ENCODE measurements at places on chromosomes 3 and 15.

DNA sequence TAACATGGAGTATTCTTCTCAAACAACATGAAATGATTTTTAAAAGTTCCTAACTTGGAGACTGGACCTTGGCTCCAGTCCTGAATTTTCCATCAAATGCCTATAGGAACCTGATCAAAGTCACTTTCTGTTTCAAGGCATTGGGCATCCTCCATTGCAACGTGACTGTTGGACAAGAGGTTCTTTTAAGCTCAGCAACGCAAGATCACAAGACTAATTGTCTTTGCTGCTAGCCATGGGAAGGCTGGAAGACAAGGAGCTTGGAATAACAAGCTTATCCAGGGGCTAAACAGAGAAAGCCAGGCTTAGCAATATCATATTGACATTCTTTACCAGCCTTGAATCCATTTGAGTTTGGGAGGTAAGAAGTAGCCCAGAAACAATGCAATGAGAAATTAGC, 48.3 kb downstream of the SST start:
- DNase-seq = no peak

DNA sequence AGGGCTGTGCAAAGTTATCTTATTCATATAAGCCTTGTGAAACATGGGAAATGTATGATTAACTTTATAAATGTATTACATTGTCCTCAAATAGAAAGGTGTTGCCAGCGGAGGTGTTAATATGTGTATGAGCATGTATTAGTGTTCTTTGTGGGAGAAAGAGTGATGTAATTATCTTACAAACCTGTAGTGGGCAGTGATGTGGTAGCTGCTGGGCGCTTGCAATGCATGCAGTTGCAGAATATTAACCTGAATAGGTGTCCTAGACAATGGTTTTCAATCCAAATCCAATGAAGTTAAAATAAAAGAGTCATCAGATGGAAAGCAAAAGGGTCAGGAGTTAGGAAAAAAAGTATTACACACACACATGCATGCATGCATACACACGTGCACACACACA, 881.3 kb upstream of the CADM2 start:
- no peak for DNase-seq

GRCh38 chr3:54985856-54986255, 58.0 kb upstream of the LRTM1 start:
- no peak for DNase-seq

DNA sequence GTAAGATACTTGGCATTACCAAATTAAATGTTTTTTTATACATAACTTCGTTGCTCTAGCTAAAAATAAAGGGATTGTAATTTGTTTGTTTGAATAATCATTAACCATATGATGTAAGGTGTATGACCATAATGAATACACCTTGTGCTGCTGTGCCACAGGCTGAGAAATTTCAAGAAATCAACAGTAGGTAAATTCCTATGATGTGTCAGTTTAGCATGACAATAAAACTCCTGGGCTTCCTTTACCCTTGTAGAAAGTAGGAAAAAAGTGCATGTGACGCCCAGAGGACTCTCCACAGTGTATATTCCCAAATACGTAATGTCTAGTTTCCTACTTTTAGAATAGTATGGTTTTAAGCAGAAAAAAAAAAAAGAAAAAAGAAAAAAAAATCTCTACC, 208.1 kb downstream of the SATB1 start:
- DNase-seq = no peak

- DNase-seq = no peak
These were observed 27.6 kb upstream of the ADAMTSL3 start for GRCh38 chr15:83626171-83626802.

DNA sequence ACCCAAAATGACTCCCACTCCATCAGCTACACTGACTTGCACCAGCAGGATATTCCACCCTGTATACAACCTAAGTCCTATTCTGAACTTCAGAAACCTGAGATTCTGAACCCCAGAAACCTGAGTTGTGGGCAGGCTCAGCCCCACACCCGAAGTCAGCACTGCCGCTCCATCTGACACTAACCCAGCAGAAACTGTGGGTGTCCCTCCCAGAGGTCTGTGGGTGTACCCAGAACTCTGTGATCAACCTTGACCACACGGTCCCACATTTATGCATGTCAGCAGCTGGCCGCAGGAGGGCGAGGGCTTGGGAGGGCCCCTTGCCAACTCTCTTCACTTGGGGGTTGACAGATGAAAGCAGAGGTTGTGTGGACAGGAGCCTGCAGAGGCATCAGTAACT, 9.3 kb downstream of the OXTR start:
- DNase-seq = no peak

GRCh38 chr15:34691034-34691433, 63.8 kb downstream of the GJD2 start:
- DNase-seq = no peak

DNA sequence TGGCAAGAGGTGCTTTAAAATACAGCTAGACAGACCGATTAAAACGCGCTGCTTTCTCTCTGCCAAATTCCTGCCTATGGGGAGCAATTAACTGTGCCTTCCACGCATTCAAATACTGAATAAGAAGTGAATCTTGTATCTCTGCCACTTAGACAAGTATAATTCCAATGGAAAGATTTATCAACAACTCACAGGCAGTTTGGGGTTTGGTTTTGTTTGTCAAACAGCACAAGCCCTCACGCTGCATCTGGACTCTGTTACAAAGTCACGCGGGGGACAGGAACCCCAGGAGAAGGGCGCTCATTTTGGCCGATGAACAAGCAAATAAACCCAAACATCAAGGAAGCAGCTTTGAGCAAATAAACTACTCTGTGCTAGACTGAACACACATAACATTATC, 61.8 kb upstream of the TMCO5A start:
- no peak for DNase-seq

- DNase-seq = no peak
These were observed 403.3 kb downstream of the LPP start for GRCh38 chr3:188557235-188557634.

DNA sequence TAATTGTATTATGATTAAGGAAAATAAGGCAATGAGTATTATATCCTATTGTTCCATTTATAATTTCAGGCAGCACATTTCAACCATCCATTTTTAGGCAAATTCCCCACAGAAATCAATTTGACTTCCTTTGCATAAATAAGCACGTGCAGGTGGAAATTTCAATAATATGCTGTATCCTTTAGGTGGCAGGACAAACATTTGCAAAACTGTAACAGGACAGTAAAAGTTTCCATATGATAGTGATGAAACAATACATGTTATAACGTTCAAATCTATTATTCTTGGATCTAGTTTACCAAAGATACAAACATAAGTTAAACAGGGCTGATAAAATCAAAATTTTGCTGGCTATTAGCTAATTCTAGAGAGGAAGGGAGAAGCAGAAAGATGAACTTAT, 8.5 kb downstream of the UACA start:
- no peak for DNase-seq

- no peak for DNase-seq
These were observed 44.6 kb upstream of the POU1F1 start for GRCh38 chr3:87320756-87321626.

- no peak for DNase-seq
These were observed 139.0 kb downstream of the P3H2 start for GRCh38 chr3:189981668-189982067.

DNA sequence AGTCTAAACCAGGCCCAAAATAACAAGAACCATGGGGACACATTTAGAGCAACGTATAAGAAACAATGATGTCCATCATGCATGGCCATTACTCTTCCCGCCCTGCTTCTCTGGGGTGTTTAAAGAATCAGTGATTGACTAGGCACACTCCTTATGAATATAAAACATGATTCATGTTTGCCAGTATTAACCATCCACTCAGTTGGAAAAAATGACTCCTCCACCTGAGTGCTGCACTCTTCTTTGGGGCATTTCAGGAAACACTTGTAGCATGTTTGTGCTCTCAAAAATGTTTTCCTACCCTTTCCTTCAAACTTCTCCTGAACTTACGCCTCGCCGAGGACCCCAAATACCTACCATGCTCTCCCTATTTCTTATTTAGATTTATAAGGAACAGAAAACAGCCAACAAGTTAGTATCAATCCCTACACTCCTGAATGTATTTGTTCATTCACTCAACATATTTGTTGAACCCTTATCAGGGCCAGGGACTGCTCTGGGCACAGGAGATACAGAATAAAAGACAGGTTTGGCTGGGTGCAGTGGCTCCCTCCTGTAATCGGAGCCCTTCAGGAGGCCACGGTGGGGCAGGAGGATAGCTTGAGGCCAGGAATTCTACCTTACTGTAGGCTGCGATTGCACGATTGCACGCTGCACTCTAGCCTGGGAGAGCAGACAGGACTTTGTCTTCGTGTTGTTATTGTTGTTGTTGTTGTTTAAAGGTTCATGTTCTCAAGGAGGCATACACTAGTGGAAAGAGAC, 137.0 kb downstream of the TMCO5A start:
- no peak for DNase-seq

- DNase-seq = no peak
These were observed 21.9 kb downstream of the OXNAD1 start for GRCh38 chr3:16286751-16287543.

All from CD8-positive, alpha-beta memory T cell (primary cell).